ENCODE measurements at places on chromosomes 12 and 14. TPM values are rescaled to one million over a fixed set of nuclear protein-coding genes. Genes with fewer than 3 reads are reported as not detected.

Gene RHEBL1
- total RNA-seq = 0.38 TPM

Gene LRRC10
- not detected for total RNA-seq

GRCh38 chr12:26627335-26627734, 205.7 kb downstream of the ITPR2 start:
- no peak for DNase-seq

DNA sequence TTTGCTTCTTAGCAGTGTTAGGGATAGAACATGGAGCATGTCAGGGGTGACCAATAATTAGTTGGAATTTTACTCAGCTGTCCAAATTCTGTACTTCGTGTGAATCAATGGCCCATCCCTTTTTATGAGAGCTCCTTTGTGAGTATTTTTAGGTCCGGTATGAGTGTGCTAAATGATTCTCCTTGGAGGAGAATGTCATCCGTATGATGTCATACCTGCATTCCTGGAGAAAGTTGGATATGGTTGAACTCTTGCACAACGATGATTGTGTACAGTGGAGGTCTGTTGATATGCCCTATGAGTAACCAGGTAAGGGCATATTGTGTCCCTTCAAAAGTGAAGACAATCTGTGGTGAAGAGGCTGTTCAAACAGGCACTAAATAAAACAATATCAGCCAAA, 400.8 kb downstream of the GXYLT1 start:
- DNase-seq = no peak

DNA sequence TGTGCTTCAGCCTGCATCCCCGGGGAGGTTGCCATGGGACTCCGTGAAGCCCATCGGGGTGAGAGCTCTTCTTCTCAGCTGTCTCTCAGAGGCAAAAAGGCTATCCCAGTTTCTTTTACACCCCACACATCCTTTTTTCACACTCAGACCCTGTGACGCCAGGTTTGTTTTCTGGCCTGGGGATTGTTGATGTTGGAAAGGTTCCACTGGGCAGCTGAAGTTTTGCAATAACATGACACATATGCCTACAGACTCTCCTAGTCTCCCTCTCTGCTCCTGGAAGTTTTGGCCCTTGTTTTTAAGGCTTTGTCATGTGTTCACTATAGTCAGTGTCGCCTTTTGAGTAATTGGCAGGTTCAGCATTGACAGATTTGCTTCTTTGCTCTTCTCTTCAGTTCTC, 118.6 kb downstream of the SMOC1 start:
- no peak for DNase-seq

DNA sequence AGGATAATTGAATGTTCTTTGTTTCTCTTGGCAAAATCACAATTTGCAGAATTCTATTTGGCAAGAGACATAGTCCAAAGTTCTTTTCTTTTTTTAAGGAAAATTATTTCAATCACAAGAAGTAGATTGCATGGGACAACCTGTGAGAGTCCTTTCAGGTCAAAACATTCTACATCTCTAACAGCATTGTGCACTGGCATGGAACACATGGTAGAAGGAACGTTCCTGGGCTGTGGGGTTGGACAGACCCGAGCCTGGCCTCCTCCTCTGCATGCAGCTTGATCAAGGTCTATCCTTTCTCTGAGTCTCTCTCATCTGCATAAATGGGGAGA, 88.6 kb upstream of the CPSF6 start:
- DNase-seq = no peak

DNA sequence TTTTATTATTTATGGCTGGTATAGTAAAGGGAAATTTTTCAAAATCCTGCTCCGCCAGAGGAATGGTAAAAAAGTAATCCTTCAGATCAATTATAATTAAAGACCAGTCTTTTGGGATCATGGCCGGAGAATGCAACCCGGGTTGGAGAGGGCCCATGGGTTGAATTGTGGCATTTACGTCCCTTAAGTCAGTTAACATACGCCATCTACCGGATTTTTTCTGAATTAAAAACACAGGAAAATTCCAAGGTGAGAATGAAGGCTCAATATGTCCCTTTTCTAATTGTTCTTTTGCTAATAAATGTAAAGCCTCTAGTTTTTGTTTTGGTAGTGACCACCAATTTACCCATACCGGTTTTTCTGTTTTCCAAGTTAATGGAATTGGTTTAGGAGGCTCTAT, 602.8 kb downstream of the ALG10 start:
- DNase-seq = no peak

DNA sequence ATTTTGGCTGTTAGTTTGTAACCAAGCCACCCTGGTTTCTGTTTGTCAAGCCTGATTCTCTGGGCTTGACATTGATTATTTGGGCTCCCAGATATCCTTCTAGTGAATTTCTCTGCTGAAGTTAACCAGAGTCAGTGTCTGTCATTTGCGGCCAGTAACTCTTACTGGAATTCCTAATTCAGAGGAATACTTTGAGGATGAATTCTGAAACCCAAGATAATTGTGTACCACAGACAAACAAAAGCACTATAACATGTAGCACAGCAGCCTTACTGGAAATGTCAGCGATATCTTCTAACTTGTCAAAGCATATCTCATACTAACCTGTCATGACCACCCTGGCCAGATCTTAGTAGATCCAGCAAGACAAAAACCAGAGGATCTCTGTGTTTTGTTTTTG, 84.4 kb upstream of the HIF1A start:
- no peak for DNase-seq

GRCh38 chr12:92312463-92312964, 166.9 kb upstream of the BTG1 start:
- DNase-seq = no peak
